ENCODE measurements at places on chromosomes 7 and 10.
A peak's percentile ranks its signal among the peaks of the same experiment; 100 is the strongest.

- DNase-seq = peak; percentile 87
Observed at GRCh38 chr7:155598810-155599210, 45.7 kb upstream of the RBM33 start.

DNA sequence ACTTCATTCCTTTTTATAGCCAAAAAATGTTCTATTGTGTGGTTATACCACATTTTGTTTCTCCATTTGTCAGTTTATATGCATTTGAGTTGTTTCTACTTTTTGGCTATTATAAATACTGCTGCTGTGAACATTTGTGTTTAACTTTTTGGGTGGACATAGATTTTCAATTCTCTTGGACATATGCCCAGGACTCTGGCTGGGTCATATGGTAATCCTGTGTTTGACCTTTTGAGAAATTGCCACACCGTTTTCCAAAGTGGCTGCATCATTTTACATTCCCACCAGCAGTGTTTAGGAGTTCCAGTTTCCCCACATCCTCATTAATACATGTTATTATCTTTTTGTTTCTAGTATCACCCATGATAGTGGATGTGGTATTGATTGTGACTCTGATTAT lies 39.4 kb downstream of the CSGALNACT2 start:
- no peak for DNase-seq

DNA sequence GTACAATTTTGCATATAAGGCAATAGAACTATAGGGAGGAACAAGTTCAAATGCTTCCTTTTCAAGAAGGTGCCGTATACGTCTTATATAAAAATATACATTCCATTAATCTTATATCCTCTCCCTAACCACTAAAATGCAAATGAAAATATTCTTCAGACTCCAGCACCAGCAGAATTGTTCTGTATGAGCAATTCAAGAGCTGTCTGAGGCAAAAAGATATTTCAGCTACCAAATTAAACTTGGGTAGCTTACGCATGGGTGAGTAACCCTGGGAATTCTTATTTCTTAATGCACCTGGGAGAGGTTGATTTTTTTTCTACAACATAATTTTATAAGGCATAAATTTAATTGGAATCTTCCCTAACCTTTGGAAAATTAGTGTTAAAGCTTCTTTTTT lies 42.2 kb upstream of the GSDME start:
- DNase-seq = no peak

DNA sequence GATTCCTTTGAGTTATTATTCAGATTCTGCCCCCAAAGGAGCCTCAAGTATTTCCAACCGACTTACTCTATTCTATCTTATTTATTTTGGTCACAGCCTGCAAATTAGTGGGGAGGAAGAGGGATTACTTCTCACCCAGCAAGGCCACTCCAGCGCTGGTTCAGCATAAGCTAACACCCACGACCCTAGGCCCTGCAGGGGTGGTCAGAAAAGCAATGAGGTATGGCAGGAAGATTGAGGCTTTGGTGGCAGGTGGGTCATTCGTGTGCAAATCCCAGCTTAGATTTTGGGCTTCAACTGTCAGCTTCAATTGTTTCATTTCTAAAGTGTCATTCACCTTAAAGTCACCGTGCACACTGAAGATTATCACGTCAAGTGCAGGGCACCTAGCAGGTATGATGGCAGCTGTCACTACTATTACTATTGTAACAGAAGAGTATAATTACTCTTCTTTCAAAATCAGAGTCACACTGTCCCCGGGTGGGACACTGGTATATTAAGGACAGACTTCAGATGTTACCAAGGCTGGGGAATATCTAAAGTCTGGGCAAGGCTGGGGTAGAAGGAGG lies 48.8 kb upstream of the OPTN start:
- DNase-seq = no peak

DNA sequence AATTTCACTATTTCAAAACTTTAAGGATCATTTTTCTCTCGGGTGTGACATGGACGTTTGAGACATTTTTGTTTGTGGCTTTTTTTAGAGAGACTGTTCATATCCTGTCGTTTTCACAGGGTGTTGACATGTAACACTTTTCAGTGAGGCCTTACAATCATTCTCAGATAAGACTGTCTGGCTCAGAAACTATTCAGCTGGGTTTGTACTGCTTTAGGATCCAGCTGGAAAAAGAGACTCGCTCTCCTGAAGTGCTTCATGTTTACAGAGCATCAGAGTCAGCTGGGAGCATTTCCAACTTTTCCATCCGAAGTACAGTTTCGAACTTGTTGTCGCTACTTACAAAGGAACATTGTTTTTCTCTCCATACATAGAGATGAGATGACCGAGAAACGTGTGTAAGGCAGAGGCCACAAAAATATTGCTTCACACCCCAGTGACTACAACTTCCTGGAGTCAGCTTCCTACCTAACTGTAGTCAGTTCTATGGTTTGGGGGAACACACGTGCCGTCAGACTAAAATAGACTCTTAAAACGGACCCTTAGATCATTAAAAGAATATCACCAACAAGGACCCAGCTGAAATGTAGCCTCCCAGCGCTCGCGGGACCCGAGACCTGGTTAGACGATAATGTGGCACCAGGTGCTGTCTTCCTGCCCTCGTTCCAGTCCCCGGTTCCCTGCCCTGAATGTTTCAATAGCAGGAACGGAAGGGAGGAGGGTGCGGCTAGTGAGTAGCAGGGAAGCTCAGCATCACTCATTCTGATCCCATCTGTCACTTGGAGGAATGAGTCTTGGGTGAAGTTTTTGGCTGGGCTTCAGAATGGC lies 78.0 kb downstream of the MKI67 start:
- peak; percentile 30 for DNase-seq

DNA sequence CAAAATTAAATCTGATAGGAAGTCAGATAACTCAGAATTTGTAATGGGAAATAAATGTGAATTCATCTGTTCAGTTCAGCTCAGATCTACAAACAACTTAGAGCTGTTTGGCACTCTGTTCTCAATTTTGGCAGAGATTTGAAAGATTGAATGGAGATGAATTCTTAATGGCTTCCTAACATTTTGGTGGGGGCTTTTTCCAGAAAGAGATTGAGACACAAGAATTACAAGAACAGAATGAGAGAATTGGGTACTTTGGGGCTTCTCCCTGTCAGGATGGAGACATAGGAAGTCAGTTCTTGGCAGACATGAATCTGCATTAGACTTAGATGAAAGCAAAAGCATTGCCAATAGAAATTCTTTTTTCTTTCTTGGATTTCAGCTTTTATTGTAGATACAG lies 39.0 kb upstream of the PTPRZ1 start:
- no peak for DNase-seq

GRCh38 chr10:123559066-123559822 lies 106.9 kb upstream of the GPR26 start:
- peak; percentile 71 for DNase-seq

DNA sequence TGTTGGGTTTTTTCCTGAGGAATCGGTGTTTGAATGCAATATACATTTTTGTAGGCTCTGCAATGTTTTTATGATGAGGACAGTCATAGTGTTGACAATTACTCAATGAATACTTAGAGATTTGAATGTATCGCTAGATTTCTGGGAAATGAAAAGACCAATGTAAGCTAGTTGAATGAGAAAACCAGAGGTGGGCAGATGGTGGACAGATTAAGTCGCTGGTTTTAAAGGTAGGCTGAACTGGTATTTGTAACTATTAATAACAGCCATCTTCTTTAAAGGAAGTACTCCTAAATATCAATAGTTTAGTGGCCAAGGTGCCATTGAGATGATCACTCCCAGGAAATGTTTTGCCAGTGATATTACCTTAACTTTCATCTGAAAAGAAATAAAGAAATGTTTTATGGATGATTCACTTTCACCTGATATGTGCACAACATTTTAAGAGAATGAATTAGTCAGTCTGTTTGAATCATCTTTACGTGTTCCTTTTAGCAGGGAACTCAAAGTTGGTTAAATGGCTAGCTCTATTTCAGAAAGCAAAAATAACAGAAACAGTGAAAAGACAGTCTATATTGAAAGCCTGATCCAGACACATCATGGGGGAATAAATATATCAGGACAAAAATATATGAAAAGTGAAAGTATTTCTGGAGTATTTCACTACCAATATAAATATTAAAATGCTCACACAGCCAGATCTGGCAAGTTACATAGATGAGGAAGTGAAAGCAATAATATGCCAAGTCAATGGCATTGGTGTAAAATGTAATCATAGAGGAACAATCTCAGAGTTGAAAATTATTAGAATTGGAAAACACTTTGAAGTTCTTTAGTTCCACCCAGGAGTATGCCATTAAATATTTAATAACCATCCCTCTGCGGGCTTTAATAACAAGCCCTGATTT lies 20.7 kb downstream of the MET start:
- DNase-seq = no peak

All from stimulated activated CD4-positive, alpha-beta T cell treated with anti-CD3 and anti-CD28 coated beads, Interleukin-4, amount 100 ng/mL, for 24 hours (primary cell).